ENCODE measurements at places on chromosomes 7 and 10. TPM values are rescaled to one million over a fixed set of nuclear protein-coding genes. Genes with fewer than 3 reads are reported as not detected.

Gene PLEKHS1
- total RNA-seq, result under 0.01 TPM

- DNase-seq, result peak; percentile 90
Observed at GRCh38 chr7:18402488-18403183, 92.9 kb upstream of the HDAC9 start.

Gene MYPN
- total RNA-seq, result 18.6 TPM

GRCh38 chr10:1517684-1518083, 219.6 kb downstream of the ADARB2 start:
- DNase-seq, result no peak

DNA sequence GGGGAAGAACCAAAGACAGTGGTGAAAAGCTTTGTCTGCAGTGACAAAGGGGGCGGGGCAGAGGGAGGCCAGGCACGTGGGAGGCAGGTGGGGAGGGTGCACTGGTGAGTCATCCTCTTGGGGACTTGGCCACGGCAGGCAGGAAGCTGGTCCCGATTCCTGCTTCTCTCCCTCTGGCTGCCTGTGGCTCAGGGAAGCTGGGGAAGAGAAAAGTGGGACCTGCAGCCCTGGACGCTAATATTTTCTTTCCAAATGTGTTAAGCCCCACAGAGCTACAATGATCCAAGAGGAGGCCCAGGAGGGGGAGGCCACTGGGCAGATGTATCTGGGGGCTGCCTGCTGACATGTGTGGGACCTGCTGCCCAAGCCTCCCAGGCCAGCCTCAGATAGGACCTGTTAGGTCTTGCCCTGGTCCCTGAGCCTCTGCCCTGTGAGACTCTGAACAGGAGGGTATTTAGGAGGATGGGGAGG, 231.8 kb downstream of the KCNMA1 start:
- DNase-seq, result peak; percentile 67

- DNase-seq, result no peak
Observed at GRCh38 chr10:4051641-4052151, 266.7 kb upstream of the KLF6 start.

Gene COPS6
- 113 TPM for total RNA-seq

DNA sequence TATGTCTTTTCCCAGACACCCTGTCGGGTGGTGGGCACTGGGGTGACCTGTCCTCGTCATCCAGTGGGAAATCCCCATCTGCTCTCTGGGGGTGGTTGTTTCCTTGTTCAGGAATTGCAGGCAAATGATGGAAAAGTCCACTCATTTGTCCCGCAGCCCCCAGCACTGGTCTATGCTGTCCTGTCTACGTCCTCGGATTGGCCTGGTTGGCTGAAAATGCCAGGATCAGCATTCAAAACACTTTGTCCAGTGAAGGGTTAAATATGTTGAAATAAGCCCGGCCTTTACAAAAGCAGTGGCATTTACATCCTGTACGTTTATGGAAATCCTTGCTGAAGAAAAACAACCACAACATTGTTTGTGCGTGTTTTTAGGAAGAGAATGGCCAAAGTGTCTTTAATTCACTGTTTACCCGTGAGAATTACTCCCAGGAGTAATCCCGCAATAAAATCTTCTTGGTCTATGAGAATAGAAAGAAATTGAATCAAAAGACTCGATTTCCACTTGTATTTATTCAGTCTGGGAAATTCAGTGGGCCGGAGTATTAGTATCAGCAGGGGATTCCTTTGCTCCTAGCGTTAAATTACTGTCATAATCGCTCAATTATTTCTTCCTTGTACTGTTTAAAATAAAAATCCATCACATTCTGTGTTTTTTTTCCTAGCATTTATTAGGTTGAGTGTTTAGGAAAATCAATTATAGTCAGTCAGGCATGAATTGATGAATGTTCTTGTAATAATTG, 116.8 kb upstream of the SH2B2 start:
- peak; percentile 83 for DNase-seq

Gene ZNF853
- total RNA-seq, result 0.32 TPM

- no peak for DNase-seq
Observed at GRCh38 chr10:86833969-86834368, 77.5 kb downstream of the BMPR1A start.

DNA sequence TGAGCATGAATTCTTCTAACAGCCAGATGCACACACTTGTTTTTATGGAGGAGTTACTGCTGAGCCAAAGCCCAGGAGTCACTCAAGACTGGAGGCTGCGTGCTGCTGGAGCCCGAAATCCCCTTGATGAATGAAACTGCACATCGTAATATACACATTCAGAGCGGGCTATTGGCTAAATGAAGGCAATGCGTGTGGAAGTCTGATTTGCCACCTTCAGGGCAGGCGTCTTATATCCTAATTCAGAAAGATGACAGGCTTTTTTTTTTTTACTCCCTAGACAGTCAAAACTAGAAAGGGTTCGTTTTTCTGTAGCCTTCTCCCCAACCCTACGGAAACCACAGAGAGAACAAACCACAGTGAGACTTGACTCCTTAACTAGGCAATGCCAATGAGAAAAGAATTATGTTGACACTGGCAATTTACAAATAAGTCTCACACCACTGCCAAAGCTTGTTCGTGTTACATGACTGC, 227.2 kb upstream of the KLF14 start:
- DNase-seq, result peak; percentile 73

Gene C10orf105
- total RNA-seq, result not detected

All from fibroblast of villous mesenchyme (primary cell).